ENCODE measurements at places on chromosomes 1 and 21.
A peak's percentile ranks its signal among the peaks of the same experiment; 100 is the strongest.

- DNase-seq: no peak
These were observed 29.4 kb downstream of the VPS26C start for GRCh38 chr21:37237764-37238163.

DNA sequence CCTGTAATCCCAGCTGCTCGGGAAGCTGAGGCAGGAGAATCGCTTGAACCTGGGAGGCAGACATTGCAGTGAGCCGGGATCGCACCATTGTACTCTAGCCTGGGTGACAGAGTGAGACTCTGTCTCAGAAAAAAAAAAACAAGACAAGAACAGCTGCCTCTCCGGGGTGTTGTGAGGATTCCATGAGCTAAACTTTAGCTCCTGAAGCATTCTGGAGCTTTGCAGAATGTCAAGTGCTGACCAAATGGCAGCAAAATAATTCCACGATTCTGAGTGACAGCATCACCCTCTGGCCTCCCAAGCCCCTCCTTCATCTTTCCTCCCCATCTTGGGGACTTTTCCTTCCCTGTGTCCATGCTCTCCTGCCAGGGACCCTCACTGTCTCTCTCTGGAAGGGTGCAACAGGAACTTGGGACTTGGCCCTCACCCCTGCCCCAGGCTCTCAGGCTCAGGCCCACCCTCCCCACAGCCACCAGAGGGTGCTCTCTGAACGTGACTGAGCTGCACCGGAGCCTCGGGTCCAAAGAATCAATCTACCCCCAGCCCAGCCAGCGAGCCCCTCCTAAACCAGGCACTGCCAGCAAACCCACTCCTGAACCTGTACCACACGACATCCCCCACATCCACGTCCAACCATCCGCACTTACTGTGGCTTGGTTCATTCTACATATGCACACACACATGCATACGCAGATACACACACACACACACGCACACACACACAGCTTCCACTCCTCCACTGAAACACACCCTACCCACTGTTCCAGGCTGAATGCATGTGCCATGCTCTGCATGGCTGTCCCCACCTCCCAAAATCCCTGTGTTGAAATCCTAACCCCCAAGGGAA is 45.7 kb downstream of the ACOT7 start:
- DNase-seq: peak; percentile 37

DNA sequence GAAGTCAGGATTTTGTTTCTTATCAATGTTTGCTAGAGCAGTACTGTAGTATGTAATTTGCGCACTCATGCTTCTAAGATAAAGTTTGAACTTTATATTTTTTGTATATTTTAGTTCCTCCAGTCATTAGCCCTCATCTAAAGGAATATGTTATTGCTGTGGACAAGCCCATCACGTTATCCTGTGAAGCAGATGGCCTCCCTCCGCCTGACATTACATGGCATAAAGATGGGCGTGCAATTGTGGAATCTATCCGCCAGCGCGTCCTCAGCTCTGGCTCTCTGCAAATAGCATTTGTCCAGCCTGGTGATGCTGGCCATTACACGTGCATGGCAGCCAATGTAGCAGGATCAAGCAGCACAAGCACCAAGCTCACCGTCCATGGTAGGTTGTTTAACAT is 252.2 kb downstream of the TPR start:
- no peak for DNase-seq

DNA sequence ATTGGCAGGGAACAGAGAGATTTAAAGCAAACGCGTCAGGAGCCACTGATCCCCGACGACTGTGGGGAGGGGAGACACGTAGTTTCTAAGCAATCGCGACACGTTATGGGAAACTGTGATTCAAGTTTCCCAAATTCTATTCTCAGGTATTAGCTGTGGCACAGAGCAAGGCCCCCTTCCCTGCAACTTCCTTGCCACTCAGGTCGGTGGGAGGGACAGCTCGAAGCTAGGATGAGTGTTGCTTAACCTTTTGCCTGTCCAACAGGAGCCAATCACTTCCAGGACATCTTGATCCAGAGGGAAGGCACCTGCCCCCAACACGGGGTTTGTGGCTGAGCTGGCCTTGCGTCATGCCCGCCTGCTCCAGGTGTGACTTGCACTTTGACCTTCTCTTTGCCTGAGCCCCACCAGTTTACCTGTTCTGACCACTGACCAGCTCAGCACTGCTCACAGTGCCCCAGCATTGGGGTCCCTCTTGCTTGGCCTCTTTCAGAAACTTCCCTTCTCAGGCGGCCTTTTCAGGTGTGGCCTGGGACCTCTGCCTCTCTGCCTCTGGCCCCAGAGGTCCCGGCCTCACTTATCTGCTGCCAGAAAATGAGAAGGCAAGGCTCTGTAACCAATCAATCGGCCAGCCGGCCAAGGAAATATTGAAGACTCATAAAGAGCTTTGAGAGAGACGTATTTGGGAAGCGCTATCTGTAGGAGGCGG is 24.6 kb downstream of the TEX35 start:
- no peak for DNase-seq

GRCh38 chr1:183191833-183192232 is 5.8 kb downstream of the LAMC2 start:
- no peak for DNase-seq
